ENCODE measurements at places on chromosomes 7 and 10. TPM values are rescaled to one million over a fixed set of nuclear protein-coding genes. Genes with fewer than 3 reads are reported as not detected.

DNA sequence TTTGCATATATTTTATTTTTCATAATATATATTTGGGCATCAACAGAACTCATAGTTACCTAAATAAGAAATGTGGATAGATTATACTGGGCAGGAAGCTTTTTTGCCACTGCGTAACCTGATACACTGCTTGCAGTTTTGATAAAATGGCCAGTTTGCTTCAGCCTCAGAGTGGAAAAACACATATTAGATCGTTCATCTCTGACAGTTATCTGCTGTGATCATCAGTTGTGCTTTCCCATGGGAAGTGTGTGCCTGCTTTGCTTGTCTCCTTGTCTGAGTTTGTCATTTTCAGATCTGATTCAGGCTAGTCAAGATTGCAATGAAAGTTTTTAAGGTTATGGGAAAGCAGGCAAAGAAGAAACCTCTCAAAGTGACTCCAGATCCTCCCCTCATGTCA lies 54.0 kb downstream of the ADAM12 start:
- DNase-seq, result no peak

GRCh38 chr7:69780379-69780778 lies 182.1 kb downstream of the AUTS2 start:
- no peak for DNase-seq

BTBD16 gene
- not detected for total RNA-seq

DNA sequence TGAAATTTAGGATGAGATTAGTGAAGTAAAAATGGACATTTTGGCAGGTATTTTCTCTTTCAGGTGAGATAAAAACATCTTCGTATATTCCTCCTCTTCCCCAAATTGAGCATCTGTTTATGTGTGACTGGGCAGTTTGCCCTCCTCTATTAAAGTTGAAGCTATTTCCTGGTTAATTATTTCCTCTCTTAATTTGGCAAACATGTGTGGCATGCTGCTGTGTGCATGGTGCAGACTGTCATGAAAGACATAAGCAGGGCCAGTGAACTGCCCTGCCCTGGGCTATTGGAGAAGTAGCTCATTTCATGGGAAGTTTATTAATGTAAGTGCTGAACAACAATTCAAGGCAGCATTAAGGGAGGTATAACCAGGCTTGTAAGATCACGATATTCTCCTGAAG lies 52.6 kb downstream of the EVX1 start:
- no peak for DNase-seq

SDK1 gene
- 4.8 TPM for total RNA-seq

All from PC-3 (cell line).